Gastrocnemius medialis (tissue), 4 donors: ENCODE measurements at places on chromosomes 13 and 19. TPM values are rescaled to one million over a fixed set of nuclear protein-coding genes. Genes with fewer than 3 reads are reported as not detected.

- H3K4me3 ChIP-seq = no peak overlapping the region
- no peaks in the 10 kb centered on the region for H3K4me1 ChIP-seq
- no peaks in the 10 kb centered on the region for H3K36me3 ChIP-seq
- H3K27ac ChIP-seq = no peak overlapping the region
These were observed 80.1 kb downstream of the DACH1 start for GRCh38 chr13:71786875-71787274.

DNA sequence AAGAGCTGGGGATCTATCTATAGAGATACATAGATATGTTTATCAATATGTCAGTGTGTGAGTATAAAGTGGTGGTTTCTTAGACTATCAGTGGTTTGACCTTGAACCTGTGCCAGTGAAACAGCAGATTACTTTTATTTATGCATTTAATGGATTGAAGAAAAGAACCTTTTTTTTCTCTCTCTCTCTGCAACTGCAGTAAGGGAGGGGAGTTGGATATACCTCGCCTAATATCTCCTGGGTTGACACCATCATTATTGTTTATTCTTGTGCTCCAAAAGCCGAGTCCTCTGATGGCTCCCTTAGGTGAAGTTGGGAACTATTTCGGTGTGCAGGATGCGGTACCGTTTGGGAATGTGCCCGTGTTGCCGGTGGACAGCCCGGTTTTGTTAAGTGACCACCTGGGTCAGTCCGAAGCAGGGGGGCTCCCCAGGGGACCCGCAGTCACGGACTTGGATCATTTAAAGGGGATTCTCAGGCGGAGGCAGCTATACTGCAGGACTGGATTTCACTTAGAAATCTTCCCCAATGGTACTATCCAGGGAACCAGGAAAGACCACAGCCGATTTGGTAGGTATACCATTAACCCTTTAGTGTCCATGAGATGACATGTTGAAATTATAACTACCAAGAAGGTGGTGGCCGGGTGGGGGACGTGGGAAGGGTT is 880 bp downstream of the FGF9 start:
- no peak for DNase-seq
- H3K4me3 ChIP-seq = peak overlapping the region; percentile 58
- H3K27me3 ChIP-seq = peaks cover 39% of the 10 kb centered on the region
- peaks cover 36% of the 10 kb centered on the region for H3K4me1 ChIP-seq
- H3K27ac ChIP-seq = peak overlapping the region; percentile 76

Gene CLEC4G
- not detected for total RNA-seq

DNA sequence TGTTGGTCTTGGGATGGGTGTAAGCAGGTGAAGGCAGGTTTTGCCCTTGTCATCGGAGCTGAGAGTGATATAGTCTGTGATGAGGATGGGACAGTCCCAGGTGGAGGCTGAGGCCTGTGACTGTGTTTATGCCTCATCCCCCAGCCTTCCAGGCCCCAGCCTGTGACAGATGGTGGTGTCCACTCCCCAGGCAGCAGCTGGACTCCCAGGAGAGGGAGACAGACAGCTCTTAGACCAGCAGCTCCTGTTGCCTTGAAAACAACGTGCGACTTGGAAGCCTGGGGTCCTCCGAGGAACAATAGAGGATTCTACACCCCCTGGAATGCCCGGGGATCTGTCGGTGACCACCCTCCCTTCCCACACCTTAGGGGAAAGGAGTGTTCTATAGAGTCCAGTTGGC is 63.8 kb downstream of the CHST8 start:
- peaks cover 31% of the 10 kb centered on the region for H3K27me3 ChIP-seq
- no peaks in the 10 kb centered on the region for H3K4me1 ChIP-seq
- H3K4me3 ChIP-seq = no peak overlapping the region
- DNase-seq = no peak

- H3K27ac ChIP-seq = no peak overlapping the region
- no peaks in the 10 kb centered on the region for H3K27me3 ChIP-seq
- H3K4me1 ChIP-seq = no peaks in the 10 kb centered on the region
- no peak overlapping the region for H3K4me3 ChIP-seq
These were observed 73.9 kb upstream of the OXGR1 start for GRCh38 chr13:97068151-97068550.

DNA sequence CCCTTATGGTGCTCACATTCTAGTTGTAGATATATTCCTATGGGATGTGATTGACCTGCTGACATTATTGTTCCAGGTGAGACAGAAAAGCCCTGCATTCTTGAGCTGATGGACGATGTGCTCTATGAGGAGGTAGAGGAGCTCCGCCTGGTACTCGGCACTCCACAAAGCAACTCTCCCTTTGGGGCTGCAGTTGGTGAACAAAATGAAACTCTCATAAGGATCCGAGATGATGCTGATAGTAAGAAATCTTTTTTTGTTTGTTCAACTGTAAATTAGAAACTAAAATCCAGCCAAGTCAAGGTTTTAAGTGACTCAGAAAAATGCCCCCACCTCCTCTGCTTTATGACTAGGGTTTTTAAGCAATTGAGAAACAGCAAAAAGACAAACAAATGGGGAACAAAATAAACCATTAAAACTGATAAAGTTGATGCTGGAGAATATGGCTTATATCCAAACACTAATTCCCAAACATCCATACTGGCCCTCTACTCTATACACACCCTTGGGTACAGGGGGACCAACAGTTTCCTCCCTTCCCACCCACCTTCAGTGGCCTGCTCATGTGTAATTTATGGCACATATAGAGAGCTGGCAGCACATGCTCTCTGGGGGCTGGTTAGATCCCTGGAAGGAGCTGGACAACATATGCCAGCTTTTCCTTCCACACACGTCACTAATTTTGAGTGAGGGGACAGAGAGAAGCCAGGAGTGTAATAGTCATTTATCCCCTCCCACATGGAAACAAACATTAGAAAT is 139.6 kb downstream of the STOML3 start:
- no peak for DNase-seq
- H3K4me1 ChIP-seq = peaks cover 5% of the 10 kb centered on the region
- no peaks in the 10 kb centered on the region for H3K27me3 ChIP-seq
- no peaks in the 10 kb centered on the region for H3K36me3 ChIP-seq
- H3K4me3 ChIP-seq = no peak overlapping the region
- H3K27ac ChIP-seq = no peak overlapping the region

Gene ANKRD10
- total RNA-seq = 381 TPM

DNA sequence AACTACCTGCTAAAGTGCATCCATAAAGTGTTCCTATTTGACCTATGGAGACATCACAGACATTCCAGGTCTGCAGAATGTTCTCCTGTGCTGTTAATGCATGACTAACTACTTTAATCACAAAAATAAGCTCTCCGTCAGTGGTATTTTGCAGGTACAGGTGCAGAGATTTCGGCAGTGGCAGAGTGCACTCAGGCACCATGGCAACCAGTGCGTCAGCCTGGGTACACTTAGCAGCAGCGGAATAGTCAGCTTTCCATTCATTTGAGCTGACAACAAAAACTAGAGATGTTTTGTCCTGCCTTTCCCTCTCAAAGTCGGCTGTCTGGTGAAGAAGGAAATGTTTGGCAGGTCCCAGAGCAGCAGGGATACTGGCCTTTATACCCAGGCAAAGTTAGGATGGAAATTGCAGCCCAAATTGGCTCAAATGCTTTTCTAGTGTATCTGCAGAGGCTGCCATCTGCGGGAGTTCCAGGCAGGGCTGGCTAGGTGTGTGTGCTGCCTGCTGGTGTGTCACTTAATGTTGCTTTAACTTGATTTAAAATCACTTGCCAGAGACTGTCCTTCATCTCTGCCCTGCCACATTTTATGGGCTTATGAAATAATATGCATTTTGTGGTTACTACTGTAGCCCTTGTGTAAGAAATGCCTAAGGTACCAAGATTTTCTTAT is 195.8 kb downstream of the RAP2A start:
- no peak overlapping the region for H3K27ac ChIP-seq
- no peaks in the 10 kb centered on the region for H3K27me3 ChIP-seq
- DNase-seq = no peak
- no peaks in the 10 kb centered on the region for H3K36me3 ChIP-seq
- no peak overlapping the region for H3K4me3 ChIP-seq
- H3K4me1 ChIP-seq = peaks cover 12% of the 10 kb centered on the region

Gene DYRK1B
- total RNA-seq = 63.8 TPM

GRCh38 chr19:28290963-28291657 is 921.8 kb downstream of the UQCRFS1 start:
- H3K27me3 ChIP-seq = no peaks in the 10 kb centered on the region
- no peak overlapping the region for H3K4me3 ChIP-seq
- no peaks in the 10 kb centered on the region for H3K36me3 ChIP-seq
